HCT116 (cell line): ENCODE measurements at places on chromosomes 3 and 15.

GRCh38 chr15:56445746-56446145 is 19.2 kb downstream of the MNS1 start:
- no peak overlapping the region for H3K4me3 ChIP-seq
- no peaks in the 10 kb centered on the region for H3K27me3 ChIP-seq
- H3K27ac ChIP-seq: no peak overlapping the region
- DNase-seq: no peak
- no peaks in the 10 kb centered on the region for H3K36me3 ChIP-seq
- no peaks in the 10 kb centered on the region for H3K4me1 ChIP-seq

DNA sequence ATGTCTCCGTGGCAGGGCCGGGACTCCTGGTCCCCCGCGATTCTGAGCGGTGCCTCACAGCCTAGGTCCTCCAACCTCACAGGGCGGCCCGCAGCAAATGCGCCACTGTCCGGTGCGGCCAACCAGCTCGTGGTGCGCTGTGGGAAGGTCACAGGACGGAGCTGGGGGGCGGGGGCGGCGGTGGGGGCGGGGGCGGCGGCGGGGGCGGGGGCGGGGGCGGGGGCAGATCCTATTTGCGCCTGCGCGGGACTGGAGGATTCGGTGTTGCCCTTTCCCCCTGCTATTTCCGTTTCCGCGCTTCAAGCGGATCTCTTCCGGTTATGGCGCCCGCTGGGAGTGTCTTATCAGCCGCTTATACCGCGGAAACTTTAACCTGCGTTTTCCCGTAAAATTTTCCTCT is 106.7 kb upstream of the SNRPN start:
- H3K27ac ChIP-seq: no peak overlapping the region
- H3K4me1 ChIP-seq: no peaks in the 10 kb centered on the region
- no peaks in the 10 kb centered on the region for H3K27me3 ChIP-seq
- H3K4me3 ChIP-seq: no peak overlapping the region
- DNase-seq: no peak

DNA sequence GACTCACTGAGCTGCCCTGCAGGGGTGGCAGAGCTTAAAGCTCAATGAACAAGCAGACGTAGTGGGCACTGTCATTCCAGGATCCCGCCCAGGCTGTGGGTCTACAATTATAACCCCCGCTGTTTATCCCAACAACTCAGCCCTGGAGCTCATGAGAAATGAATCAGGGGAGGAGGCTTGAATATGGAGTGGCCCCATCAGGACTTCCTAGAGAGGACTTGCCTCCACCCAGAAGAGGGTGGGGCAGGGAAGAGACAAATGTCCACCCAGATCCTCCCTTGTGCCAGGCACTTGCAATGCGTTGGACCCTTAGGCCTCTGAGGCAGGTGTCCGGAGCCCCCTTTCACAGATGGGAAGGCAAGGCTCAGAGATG is 33.0 kb downstream of the SLC6A20 start:
- H3K27ac ChIP-seq: no peak overlapping the region
- H3K4me3 ChIP-seq: no peak overlapping the region
- DNase-seq: no peak
- no peaks in the 10 kb centered on the region for H3K27me3 ChIP-seq

- no peak overlapping the region for H3K27ac ChIP-seq
- H3K36me3 ChIP-seq: no peaks in the 10 kb centered on the region
- no peaks in the 10 kb centered on the region for H3K4me1 ChIP-seq
- no peak for DNase-seq
Observed at GRCh38 chr15:96687388-96688107, 357.0 kb downstream of the NR2F2 start.

- peaks cover 4% of the 10 kb centered on the region; the same call in 1 of the 2 replicates for H3K36me3 ChIP-seq
- peak; percentile 22 for DNase-seq
- peak within 1 kb of the TSS; percentile 76 for H3K27ac ChIP-seq
- H3K4me3 ChIP-seq: peak within 1 kb of the TSS; percentile 66
Observed at GRCh38 chr3:183825456-183826161, at the start of gene MAP6D1. Gene MAP6D1 (minus strand): TSS chr3:183825577. CDS start chr3:183825547, 30 bp downstream.

- H3K36me3 ChIP-seq: no peaks in the 10 kb centered on the region
- no peak for DNase-seq
- H3K4me3 ChIP-seq: no peak overlapping the region
Observed at GRCh38 chr3:18396428-18396827, 28.7 kb downstream of the SATB1 start.

DNA sequence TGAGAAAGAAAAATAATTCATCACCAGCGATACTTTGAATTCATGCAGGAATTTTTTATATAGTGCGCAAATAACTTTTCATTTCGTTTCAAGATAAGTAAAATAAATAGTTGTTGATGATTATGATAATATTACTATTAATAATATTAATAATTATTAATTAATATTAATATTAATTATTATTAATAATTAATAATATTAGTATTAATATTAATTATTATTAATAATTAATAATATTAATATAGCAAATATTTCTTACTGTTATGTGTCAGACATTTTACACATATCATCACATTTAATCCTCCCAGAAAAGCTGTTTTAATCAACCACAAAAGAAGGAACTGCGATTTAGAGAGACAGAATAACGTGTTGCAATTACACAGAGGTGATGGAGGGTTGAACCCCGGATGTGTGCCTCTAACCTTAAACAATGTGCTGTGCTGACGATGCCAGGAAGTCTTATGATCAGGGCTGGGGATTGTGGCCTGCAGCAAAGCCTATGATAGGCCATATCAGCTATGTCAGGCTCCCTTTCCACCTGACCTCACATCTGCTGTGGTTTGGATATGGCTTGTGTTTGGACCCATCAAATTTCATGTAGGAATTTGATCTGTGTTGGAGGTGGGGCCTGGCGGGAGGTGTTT is 263.5 kb upstream of the NR2F2 start:
- no peaks in the 10 kb centered on the region for H3K27me3 ChIP-seq
- H3K27ac ChIP-seq: no peak overlapping the region
- H3K4me1 ChIP-seq: no peaks in the 10 kb centered on the region
- DNase-seq: no peak

- no peak for DNase-seq
- H3K36me3 ChIP-seq: no peaks in the 10 kb centered on the region
- no peak overlapping the region for H3K4me3 ChIP-seq
- no peaks in the 10 kb centered on the region for H3K4me1 ChIP-seq
- no peak overlapping the region for H3K27ac ChIP-seq
Observed at GRCh38 chr3:39531066-39531465, 63.6 kb downstream of the MOBP start.

- H3K36me3 ChIP-seq: no peaks in the 10 kb centered on the region
- H3K4me3 ChIP-seq: no peak overlapping the region
- H3K27me3 ChIP-seq: no peaks in the 10 kb centered on the region
- DNase-seq: no peak
- no peaks in the 10 kb centered on the region for H3K4me1 ChIP-seq
Observed at GRCh38 chr3:14093831-14094230, 30.8 kb downstream of the CHCHD4 start.
